ENCODE measurements at places on chromosomes 3 and 15. TPM values are rescaled to one million over a fixed set of nuclear protein-coding genes. Genes with fewer than 3 reads are reported as not detected.

IL17RB gene
- total RNA-seq, result 1.6 TPM

FAM3D gene
- not detected for total RNA-seq

PROS1 gene
- 19.3 TPM for total RNA-seq

GTPBP8 gene
- 15.7 TPM for total RNA-seq

SLC9C1 gene
- total RNA-seq, result 1.0 TPM

HIGD2B gene
- total RNA-seq, result not detected

TMEM207 gene
- not detected for total RNA-seq

ANKUB1 gene
- total RNA-seq, result not detected

DTX3L gene
- total RNA-seq, result 9.9 TPM

SMC4 gene
- total RNA-seq, result 36.5 TPM

GP5 gene
- under 0.01 TPM for total RNA-seq

SSUH2 gene
- 0.52 TPM for total RNA-seq

COX5A gene
- 96.6 TPM for total RNA-seq

GOLGA8T gene
- not detected for total RNA-seq

AHSG gene
- 0.52 TPM for total RNA-seq

MYZAP gene
- total RNA-seq, result 2.6 TPM

SLC28A2 gene
- not detected for total RNA-seq

SAMD7 gene
- not detected for total RNA-seq

MED12L gene
- 8.9 TPM for total RNA-seq

LMCD1 gene
- 35.0 TPM for total RNA-seq

ECE2 gene
- not detected for total RNA-seq

APEH gene
- 75.2 TPM for total RNA-seq

C3orf52 gene
- total RNA-seq, result 3.7 TPM

P3H2 gene
- total RNA-seq, result 19.8 TPM

AP3B2 gene
- not detected for total RNA-seq

OIP5 gene
- total RNA-seq, result 3.7 TPM

BSN gene
- total RNA-seq, result under 0.01 TPM

TM6SF1 gene
- total RNA-seq, result 28.7 TPM

IQCF5 gene
- total RNA-seq, result not detected

TYRO3 gene
- total RNA-seq, result 11.5 TPM

PLA2G4D gene
- not detected for total RNA-seq

ABI3BP gene
- total RNA-seq, result 63.2 TPM

SLC24A5 gene
- not detected for total RNA-seq

HYAL2 gene
- 43.8 TPM for total RNA-seq

IL20RB gene
- total RNA-seq, result 0.52 TPM

CCDC80 gene
- 25.6 TPM for total RNA-seq

BFSP2 gene
- total RNA-seq, result 2.1 TPM

SHISA5 gene
- total RNA-seq, result 32.4 TPM

GABRG3 gene
- total RNA-seq, result under 0.01 TPM

CIP2A gene
- 6.8 TPM for total RNA-seq

ASB14 gene
- total RNA-seq, result not detected

FBXL22 gene
- 17.7 TPM for total RNA-seq

CCDC71 gene
- 11.5 TPM for total RNA-seq

MOBP gene
- not detected for total RNA-seq

CTDSPL gene
- 20.4 TPM for total RNA-seq

PTPRG gene
- 48.5 TPM for total RNA-seq

WHAMM gene
- total RNA-seq, result 6.8 TPM

SCAANT1 gene
- total RNA-seq, result not detected
